Fibroblast of skin of left quadriceps (primary cell): ENCODE measurements at places on chromosomes 6 and 20.

DNA sequence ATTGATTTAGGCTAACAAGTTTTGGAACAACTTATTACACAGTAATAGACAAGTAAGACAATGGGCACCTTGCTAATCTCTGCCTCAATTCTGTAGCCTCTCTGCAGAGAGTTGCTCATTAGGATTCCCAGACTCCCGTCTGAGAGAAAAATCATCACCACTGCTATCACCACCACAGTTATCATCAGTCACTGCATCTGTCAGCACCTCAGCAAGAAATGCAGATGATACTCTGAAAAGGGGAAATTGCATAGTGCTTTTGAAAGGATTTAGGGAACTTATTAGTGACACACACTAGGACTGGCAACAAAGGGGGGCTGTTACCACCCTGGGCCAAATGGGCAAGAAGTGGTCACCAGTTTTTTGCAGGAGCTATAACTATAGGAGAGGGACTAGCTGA lies 39.9 kb downstream of the FOXA2 start:
- no peak for DNase-seq

DNA sequence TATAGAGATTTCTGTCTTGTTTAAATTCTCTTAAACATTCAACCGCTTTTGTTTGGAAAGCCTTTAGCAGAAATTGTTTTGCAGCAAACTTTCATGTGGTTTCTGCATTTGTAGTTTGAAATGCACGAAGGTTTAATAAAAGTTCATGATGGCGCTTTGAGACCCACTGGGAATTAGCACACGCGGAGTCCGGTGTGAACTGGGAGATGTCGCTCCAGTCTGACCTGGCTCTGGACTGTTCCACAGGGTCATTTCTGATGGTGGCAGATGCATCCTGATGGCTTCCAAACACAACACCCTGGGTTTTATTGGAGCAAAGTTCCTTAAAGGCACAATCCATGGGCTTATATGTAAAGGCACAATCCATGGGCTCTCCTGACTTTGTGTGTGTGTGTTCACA lies 78.1 kb upstream of the MTHFD1L start:
- DNase-seq = no peak

DNA sequence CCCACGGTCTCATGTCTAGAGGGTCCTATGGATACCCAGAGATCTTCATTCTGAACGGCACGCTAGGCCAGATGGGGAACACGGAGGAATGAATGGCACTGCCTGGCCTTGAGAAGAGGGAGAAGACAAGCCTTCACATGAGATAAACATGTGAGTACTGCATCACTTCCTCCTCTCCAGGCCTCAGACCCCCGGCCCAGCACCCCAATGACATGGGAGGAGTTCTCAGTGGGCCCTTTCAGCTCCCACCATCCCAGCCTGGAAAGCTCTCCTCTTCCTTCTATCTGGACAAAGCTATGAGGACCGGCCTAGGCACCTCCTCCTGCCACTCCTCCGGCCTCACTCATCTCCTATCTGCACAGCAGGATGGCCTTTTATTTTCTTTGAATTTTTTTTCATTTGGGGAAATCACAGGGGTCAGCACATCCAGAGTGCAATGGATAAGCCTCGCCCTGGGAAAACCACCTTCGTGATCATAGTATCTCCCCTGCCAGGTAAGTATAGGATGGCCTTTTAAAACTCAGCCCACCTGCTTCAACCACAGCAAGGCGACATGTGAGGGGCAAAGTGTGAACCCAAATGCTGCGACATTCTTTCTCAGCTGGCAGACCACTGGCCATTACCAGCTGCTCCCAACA lies 39.2 kb upstream of the CDKN1A start:
- DNase-seq = no peak

GRCh38 chr6:22042706-22043105 lies 254.1 kb downstream of the PRL start:
- no peak for DNase-seq

DNA sequence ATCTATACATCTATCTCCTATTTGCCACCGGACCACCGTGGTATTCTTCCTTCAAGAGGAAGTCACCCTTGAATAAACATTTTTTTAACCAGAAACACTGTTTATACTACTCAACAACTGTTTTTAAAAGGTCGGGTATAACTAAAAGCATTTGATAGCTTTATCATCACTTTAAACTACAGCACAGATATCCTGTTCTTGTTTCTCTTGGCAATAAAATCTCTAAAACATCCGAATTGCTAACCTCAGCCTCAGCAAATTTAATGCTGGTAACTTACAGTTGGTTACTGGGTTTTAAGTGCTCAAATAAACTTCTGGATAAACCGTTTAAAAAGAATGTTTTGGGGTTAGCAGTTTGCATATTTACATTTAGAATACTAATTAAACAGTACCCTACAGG lies 20.4 kb downstream of the ZUP1 start:
- DNase-seq = no peak

- no peak for DNase-seq
Measured at GRCh38 chr20:25289886-25290597, 42.2 kb downstream of the PYGB start.

GRCh38 chr6:152587473-152587872 lies 49.7 kb downstream of the SYNE1 start:
- DNase-seq = no peak

DNA sequence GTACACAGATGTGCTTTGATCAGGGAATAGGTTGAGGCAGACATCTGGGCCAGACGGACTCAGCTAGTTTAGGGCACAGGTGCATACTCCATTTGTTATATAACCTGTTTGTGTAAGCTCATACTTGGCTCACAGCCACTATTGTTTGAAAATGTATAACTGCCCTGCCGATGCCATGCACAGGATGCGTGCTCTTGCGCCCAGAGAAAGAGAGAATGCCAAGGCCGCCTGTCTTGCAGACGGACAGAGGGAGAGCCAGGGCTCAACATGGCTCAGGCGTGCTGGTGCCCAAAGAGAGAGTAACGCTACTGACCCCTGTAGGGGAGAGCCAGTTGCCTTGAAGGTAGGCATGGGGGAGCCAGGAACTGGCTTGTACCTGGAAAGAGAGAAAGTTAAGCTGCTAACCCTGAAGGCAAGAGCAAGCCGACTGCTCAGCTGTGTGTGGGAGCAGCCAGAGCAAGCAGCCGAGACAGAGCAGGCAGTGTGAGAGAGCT lies 57.7 kb downstream of the FAM229B start:
- DNase-seq = no peak

DNA sequence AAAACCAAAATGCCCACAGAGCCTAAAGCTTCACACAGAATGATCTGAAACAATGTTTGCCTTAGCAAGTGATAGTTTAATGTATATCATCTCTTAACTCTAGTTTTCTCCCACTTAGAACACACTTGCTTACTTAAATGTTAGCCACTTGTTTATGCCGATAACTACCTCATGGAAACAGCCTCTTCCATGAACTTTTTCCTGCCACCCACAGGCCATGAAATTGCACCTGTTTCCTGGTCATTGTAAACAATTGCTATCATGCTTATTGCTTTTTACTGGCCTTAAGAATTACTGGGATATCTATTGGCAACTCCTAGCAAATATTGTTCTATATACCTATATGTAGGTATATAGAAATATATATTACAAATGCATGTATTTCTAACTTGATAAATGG lies 231.1 kb downstream of the HDGFL1 start:
- no peak for DNase-seq

DNA sequence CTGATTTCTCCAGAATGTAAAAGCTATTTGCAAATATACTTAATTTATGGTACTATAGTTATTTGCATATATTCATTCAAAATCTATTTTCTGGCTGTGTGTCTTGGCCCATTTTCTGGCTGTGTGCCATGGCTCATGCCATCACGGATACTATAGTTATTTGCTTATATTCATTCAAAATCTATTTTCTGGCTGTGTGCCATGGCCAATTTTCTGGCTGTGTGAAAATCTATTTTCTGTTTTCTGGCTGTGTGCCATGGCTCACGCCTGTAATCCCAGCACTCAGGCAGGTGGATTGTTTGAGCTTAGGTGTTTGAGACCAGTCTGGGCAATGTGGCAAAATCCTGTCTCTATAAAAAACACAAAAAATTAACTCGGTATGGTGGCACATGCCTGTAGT lies 28.9 kb upstream of the RIPK1 start:
- DNase-seq = no peak

GRCh38 chr6:144613859-144614258 lies 328.7 kb downstream of the UTRN start:
- DNase-seq = no peak

DNA sequence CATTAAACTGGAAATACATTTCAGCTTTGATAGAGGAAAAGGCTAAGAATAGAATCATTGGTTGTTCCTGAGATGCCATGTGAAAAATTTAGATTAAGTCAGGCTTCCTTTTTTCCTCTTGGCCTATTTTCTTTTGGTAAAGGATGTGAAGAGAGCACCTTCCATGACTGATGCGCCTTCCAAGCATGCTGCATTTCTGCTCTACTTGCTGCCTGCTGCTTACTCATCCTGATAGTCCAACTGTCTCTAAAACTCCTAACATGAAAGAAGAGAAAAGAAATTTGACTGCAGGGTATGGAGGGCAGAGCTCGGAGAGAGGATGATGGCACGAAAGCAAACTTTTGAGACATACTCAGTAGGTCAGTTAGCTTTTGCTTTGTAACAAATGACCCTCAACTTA lies 28.8 kb downstream of the SNAP25 start:
- no peak for DNase-seq

GRCh38 chr6:148203970-148204369 lies 138.7 kb upstream of the SASH1 start:
- DNase-seq = peak; percentile 89

DNA sequence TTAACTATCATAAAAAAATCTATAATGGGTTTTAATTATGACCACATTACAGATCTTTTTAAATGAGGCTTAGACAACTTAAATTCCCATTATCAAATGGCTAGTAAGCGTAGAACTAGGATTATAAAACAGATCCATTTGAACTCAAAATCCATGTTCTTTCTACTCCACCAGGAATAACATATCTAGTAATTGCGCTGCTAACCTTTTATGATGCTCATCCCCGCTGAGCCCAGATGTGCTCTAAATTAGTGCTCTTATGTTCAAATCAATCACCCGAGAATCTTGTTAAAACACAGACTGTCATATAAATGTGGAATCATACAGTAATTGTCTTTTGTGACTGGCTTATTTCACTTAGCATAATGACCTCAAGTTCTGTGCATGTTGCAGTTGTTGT lies 903.1 kb downstream of the PHF3 start:
- DNase-seq = no peak

GRCh38 chr6:143449714-143450452 lies 612 bp downstream of the ADAT2 start:
- no peak for DNase-seq

DNA sequence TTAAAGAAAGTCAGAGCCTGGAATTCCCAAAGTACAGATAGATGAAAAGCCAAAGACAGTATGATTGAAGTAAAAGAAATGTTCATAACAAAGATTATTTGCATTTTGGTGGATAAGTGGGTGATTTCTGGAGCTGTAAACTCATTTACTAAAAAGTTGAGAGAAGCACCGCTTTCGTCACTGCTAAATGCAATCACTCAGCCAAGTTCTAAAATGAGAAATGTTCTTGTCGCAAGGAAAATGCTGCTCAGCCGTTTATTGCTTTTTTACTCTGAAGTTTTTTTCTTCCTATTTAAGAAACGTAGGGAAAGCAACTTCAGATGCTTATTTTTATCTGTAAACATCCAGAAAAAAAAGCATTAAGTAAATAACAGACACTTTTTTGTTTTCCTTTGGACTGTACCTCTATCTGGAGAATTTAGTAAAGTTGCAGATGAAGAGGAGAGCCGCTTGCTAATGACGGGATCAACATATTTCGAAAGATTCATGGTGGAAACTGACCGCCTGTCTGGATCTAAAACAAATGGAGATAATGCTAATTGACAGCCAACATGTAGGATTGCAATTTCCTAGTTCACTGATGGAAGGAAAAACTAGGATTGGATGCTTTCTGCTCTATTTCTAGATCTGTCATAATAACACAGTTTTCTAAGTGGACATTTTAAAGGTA lies 93.8 kb upstream of the BCLAF1 start:
- DNase-seq = no peak

GRCh38 chr6:74550821-74551220 lies 655.0 kb downstream of the COL12A1 start:
- no peak for DNase-seq

DNA sequence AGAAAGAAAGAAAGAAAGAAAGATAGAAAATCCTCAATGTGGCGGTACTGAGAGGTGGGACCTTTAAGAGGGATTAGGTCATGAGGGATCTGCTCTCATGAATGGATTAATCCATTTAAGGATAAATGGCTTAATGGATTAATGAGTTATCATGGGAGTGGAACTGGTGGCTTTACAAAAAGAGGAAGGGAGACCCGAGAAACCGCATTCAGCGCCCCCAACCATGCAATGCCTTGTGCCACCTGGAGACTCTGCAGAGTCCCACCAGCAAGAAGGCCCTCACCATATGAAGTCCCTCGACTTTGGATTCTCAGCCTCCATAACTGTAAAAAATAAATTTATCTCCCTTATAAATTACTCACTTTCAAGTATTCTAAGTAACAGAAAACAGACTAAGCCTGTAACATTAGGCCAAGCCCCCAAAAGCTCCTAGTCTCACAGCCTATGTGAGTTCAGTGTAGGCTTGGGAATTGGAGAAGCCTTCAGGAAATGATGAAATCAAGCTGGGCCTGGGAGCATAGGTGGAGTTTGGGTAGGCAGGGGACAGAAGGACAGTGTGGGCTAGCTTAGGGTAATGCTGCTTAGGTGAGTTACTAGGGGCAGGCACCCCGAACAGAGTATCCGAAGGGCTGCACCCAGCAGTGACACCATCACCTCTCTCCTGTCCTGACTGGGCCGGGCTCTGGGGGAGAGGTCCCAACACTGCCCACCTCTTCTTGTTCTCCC lies 36.2 kb upstream of the RNF24 start:
- no peak for DNase-seq

DNA sequence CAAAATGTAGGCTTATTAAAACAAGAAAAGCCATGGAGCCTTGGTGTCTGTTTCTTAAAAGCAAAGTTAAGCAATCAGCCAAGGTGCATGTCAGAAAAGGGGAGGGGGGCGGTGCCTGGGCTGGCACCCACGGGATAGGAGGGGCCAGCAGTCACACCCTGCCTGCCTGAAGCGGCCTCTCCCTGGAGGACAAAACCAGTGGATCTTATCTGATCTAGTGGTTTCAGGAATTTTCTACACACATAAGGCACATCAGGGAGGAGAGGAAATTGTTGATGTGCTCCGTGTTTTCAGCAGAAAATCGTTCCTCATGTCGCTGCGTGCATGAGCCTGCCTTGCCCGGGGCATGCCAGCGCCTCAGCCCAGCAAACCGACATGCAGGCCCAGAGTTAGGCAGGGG lies 276.4 kb downstream of the TAF4 start:
- no peak for DNase-seq

- DNase-seq = no peak
Measured at GRCh38 chr20:49823152-49823847, 10.7 kb downstream of the SLC9A8 start.

- DNase-seq = no peak
Measured at GRCh38 chr6:121383478-121383877, 49.2 kb upstream of the TBC1D32 start.

GRCh38 chr6:42300701-42301100 lies 83.0 kb upstream of the MRPS10 start:
- DNase-seq = no peak

- no peak for DNase-seq
Measured at GRCh38 chr6:149560736-149561135, 5.4 kb upstream of the GINM1 start.
